COLO829 (cell line): ENCODE measurements at places on chromosomes 13 and 19.

- DNase-seq: peak; percentile 88
Measured at GRCh38 chr19:39506944-39507714, 7.8 kb upstream of the SELENOV start.

- DNase-seq: no peak
Measured at GRCh38 chr19:2468596-2468995, 7.3 kb upstream of the GADD45B start.

DNA sequence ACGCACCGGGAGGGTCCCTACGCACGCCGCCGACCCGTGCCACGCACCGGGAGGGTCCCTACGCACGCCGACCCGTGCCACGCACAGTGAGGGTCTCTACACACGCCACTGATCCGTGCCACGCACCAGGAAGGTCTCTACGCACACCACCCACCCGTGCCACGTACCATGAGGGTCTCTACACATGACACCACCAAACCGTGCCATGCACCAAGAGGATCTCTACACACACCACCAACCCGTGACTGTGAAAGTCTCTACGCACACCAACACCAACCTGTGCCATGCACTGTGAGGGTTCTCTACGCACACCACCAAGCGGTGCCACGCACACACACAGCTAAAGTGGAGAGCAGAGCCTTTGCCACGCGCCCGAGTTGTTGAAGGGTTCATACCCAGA, 16.7 kb downstream of the ZNF787 start:
- no peak for DNase-seq

- no peak for DNase-seq
Measured at GRCh38 chr19:13071444-13072187, 31.0 kb downstream of the LYL1 start.

GRCh38 chr19:3551792-3552095, 5.6 kb downstream of the MFSD12 start:
- DNase-seq: no peak

DNA sequence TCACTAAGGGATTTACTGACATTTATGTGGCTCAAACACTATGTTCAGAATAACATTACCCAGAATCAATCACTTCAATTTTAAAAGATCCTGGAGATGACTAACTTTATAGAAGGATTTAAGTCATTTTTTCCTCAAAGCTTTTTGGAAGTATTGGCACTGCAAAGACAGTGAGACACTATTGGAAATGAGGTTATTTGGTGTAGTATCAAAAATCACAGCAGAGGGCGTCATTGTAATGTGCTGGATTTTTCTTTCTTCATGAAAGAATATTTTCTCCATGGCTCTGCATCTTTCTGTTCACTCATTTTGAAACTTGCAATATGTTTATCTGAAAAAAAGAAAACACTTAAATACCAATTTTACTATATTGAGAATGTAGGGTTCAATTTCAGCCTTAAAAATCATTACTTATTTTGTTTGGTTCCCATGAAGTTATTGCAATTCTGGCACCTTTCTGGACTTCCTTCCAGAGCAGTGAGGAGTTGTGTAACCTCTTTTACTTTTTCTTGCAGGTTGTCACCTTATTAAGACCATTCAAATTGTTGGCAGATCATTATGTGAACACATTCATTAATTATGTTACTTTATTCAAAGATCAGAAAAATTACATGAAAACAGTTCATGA, 3.7 kb upstream of the CSNK1A1L start:
- DNase-seq: peak; percentile 12

DNA sequence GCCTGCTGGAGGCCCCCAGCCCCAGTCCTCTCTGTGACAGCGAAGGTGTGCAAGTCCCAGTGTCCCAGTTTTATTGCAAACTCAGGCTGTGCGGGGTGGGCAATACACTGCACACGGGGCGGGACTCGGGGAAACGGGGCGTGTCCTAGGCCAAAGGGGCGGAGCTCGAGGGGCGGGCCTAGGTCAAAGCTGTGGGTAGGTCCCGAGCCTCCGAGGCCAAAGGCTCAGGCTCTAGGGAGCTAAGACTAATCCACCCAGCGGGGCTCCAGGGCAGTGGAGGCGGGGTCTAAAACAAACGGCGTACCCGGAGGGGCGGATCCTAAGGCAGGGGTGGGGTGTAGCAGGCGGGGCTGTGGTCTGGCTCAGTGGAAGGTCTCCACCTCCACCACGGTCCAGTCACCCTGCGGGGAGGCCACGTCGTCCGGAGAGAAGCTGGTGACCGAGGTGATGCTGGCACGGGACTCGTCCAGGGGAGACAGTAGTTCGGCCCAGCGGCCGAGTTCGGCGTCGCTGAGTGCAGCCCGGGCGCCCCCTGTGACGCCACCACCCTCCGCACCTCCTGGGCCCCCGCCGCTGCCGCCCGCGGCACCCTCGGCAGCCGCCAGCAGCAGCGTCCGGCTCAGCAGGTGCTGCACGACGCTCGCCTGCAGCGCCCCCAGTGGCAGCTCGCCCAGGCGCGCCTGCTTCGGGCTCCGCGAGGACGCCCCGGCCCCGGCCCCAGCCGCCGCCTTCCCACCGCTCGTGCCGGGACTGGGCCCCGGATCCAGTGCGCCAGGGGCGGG, 5.3 kb downstream of the PRR36 start:
- peak; percentile 77 for DNase-seq

- peak; percentile 27 for DNase-seq
Measured at GRCh38 chr13:49436890-49437289, 7.0 kb downstream of the CAB39L start.

GRCh38 chr13:33582121-33582520, 235.8 kb upstream of the RFC3 start:
- no peak for DNase-seq

DNA sequence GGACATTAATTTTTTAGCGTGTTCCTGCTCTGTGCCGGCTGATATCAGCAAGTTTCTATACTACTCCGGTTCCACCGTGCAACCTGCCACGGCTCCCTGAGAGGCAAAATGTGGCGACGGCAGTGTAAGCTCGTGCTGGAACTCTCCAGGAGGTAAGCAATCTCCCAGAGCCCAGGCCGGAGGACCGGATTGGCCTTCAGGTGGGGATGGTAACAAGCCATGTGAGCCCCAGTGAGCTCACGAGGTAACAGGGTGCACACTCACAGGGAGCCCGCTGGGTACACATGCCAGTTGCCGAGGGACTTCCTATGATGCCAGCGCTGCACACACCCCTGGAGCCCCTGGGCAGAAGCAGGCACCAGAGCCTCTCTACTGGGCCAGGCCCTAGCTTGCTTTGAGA, 38.5 kb downstream of the NAXD start:
- DNase-seq: no peak

DNA sequence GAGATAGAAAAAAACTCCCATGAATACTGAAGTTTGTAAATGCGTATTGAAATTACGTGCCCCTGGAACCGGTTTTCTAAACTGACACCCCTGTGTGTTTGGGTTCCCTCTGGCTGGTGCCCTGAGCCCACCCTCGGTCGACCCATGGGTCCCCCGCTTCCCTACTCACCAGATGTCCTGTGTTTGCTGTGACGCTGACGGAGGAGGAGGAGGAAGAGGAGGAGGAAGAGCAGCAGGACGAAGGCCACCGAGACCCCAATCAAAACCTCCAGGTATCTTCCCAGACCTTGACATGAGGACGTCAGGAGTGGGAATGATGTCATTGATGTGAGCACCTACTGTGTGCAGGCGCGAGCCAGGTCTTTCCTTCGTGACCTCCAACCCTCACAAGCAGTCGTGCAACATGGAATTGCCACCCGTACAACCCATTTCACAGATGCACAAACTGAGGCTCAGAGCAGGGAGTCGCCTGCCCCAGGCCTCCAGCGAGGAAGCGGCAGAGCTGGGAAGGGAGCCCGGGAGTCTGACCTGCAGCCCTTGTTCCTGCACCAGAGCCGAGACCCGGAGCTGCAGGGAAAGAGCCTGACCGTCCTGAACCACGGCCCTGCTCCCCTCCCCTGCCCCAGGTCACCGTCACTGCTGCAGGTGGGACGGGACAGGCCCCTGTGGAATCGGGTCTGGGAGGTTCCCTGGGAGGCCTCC, 3.7 kb downstream of the LILRB3 start:
- no peak for DNase-seq

DNA sequence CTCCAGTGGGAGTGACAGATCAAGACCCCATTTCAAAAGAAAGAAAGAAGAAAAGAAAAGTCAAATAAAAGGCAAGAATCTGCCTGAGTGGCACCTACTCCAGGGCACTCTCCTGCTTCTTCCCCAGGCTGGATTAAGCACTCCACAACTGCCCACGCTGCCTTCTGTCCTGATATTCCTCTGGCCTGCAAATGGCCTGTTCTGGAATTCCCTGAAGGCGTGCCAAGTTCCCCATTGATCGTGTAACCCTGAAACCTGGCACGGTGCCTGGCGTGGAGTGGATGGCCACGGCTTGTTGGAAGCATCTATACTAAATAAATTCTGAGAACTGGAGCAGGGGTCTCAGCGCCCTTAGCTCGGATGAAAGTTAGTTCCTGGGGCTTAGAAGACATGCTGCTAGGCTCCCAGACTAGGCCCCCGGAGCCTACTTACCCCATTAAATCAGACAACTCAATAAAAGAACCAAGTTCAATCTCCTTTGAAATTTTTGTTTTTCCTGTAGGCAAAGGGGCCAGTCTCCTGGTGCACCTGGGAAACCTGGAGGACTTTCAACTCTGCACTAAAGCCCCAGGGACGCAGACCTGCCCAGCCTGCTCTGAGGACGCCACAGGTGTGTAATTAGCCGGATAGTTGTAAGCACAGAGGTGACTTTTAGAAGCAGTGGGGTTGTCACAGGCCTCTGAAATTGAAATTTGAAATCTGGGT, 21.9 kb downstream of the ANKRD27 start:
- DNase-seq: no peak

DNA sequence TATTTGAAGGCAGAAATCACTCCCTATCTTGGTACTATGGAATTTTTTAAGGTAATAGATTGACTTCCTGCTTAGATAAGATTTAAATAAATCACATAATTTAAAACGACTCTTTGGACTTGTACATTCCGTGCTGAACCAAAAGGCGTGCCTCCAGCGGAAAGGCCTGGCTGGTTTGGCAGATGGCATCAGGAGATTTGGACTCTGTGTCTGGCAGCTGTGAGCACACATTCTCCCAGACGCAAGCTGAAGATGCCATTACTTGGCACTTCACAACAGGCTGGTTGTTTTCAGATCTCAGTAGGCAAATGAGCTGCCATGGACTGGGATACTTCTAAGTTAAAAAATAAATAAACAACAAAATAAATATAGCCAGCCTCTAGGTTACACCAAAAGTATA, 104.5 kb upstream of the SLC15A1 start:
- DNase-seq: no peak

- DNase-seq: no peak
Measured at GRCh38 chr19:29428071-29428470, 97.7 kb upstream of the VSTM2B start.

- DNase-seq: no peak
Measured at GRCh38 chr13:85575110-85575509, 224.1 kb downstream of the SLITRK6 start.

GRCh38 chr19:33814181-33815165, 17.8 kb downstream of the KCTD15 start:
- DNase-seq: no peak

- no peak for DNase-seq
Measured at GRCh38 chr19:49514151-49514550, 1.7 kb downstream of the FCGRT start.

DNA sequence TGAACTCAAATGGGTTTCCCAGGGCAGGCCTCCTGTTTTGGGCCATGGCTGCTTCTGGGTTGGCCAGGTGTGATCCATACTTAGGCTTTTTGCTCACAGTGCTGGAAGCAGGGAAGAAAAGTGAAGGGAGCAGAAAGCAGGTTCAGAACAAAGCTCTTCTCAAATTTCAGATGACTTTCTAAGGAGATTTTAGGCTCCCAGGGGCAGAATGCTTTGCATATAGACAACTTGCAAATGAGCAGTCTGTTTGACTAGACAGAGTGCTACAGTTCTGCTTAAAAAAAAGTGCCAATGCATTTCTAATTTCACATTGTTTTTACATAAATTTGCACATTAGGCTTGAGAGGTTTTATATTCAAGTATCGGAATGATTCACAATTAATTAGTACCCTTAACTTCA, 2.6 kb upstream of the SLC10A2 start:
- DNase-seq: no peak

- no peak for DNase-seq
Measured at GRCh38 chr19:50432221-50433028, at the start of gene MYBPC2. TSS of gene MYBPC2 (plus strand) at chr19:50432892. CDS start at chr19:50432954, 62 bp downstream.

GRCh38 chr13:74217811-74218210, 83.6 kb upstream of the KLF12 start:
- no peak for DNase-seq

DNA sequence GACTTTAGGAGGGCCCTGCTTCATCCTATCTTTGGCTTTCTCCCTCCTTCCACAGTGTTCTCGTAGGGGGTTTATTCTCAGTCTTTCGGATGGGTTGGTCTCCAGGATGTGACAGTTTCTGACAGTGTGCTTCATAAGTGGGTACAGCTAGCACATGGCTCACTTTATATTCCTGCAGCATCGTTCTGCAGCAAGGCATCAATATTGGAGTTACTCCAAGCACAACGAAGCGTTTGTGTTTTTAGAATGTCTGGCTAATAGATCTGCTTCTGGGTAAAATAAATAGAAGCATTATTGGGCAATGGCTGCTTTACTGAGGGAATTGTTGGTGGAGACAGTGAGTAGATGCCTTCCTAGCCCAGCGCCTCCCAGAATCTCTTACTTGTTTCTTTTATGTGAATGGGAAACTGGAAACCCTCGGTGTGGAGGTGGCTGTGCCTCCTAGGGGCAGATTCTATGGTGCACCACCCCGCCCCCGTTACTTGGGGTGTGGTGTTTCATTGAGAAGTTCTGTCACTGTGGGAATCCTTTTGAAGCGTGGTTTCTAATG, 2.0 kb downstream of the FARP1 start:
- DNase-seq: peak; percentile 28

DNA sequence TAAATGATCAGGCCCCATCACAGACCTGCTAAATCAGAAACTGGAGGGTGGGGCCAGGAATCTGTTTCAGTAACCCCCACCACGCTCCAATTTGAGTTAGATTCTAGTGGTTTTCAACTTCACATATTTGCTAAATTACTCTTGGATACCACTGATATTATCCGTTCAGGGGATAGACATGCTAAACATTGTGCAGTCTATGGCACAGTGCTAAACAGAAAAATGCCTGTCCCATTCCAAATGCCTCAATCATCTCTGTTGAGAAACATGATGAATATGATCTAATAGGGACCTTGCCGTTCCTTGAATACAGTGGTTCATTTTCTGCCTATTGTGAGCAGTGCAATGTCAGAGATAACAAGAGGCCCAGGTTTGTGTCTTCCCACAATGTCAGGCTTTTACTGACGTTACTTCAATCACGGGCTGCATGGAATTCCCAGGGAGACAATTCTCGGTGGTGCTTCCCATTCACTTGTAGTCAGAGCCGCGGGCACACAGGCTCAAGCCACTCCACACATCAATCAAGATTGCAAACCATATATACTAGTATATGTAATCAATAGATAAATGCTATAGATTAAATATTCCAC, 52.7 kb downstream of the MYO16 start:
- no peak for DNase-seq

- no peak for DNase-seq
Measured at GRCh38 chr13:28541966-28542365, 47.0 kb upstream of the FLT1 start.

GRCh38 chr19:3785938-3786824, at the start of gene MATK:
TSS of gene MATK (minus strand) at chr19:3786381. CDS start at chr19:3785135, 1,246 bp downstream.
- DNase-seq: no peak
